ENCODE measurements at places on chromosomes 7 and 10.

- no peak for DNase-seq
These were observed 3.2 kb upstream of the CROT start for GRCh38 chr7:87342231-87342630.

- peak; percentile 3 for DNase-seq
These were observed 58.2 kb upstream of the LYZL2 start for GRCh38 chr10:30687698-30688213.

DNA sequence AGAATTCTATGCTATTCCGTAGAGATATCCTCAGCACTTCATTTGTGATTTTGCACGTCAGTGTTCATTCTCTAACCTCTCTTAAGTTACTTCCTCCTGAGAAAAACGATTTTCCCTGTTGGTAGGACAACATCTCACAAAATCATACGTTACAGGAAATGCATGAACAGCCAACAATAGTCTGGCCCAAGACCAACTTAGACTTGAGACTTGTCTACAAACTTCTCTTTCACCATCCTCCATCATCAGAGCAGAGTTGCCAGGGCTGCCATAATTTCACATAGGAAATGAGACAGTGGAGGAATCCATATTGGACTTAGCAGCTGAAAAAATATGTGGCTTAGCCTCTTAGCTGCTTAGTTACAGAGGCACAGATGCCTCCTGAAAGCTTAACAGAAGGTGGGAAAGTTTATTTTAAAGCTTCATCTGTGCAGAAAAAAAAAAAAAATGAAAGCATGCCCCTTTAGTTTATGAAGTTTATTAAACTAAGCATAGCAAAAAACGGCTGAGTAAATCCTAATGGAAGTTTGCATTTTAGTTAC, 222.5 kb upstream of the CACNA2D1 start:
- no peak for DNase-seq

DNA sequence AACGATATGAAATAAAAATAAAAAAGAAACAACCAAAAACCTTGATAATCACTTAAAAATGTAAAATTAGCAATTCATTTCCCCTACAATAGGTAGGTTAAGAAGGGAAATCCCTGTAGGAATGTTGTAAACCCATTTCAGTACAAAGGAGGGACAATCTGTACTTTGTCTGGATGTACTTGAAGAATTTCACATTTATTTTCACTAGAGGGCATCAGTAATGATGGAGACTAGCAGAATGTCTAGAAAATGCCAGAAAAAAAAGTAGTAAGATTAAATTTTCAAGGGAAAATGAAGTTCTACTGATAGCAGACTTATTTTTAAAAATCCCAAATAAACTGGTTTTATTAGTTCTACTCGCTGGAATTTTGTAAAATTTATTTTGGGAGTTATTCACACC, 209.0 kb upstream of the FZD1 start:
- no peak for DNase-seq

- DNase-seq: no peak
These were observed 8.6 kb downstream of the ZNF786 start for GRCh38 chr7:149081914-149082313.

GRCh38 chr7:79403879-79404278, 49.6 kb downstream of the MAGI2 start:
- DNase-seq: no peak

GRCh38 chr7:41955893-41956675, 253.2 kb upstream of the INHBA start:
- no peak for DNase-seq

DNA sequence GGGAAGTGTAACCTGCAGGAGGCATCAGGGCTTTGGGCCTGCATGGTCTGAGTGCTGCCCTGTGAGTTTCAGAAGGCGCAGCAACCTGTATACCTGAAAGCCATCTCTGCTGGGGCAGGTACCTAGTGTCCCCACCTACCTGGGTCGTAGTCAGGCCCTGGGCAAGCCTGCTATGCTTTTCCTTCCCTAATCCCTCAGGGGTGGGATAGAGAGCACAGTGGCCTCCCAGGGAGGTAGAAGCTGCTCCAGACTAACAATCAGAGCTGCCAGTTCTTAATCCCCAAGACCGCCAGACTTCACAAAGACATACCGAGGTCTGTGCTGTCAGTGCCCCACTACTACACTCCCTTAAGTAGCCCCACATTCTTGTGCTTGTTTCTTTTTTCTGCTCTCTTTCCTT, 52.0 kb downstream of the PTEN start:
- no peak for DNase-seq

- DNase-seq: no peak
These were observed 33.5 kb downstream of the REEP3 start for GRCh38 chr10:63554657-63555056.

DNA sequence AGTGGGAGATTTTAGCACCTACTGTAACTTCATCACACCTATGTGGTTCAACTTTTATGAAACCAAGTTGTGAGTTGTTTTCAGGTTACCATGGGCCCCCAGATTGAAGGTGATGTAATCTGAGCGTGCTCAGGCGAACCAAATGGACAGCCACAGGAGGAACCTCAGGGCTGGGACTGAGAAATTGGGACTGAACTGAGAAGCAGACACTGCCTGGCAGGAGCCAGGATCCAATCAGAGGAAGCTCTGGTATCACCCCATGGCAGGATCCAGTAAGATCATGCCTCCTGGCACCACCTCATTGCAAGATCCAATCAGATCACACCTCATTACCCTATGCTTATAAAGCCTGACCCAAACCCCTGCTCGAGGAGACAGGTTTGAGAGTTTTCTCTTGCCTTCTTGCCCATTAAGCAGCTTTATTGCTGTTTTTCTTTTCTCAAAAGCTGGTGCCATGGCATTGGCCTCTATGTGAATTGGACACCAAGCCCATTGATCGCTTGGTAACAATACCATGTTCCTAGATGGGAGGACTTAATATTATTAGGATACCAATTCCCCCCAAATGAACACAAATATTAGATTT, 43.2 kb upstream of the GDF10 start:
- no peak for DNase-seq

DNA sequence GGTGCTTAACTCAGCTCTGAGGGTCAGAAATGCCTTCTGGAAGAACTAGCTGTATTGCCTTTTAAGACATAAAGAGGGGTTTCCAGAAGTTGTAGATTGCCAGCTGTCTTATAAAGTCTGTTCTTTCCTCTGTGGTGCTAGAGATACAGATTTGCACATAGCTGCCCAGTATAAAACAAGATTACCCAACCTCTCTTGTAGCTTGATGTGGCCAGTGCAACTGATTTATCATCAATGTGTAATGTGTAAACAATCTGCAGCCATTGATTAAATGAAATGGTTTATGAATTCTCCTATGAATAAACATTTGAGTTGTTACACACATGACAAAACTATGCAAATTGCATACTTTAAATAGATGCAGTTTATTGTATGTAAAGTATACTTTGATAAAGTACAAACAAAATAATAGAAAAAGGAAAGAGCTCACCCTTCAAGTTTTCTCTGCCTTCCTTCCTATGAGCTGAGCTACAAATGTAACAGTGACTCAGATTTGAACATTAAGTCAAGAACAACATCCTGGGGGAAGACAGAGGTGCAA, 195.2 kb downstream of the TMEM26 start:
- no peak for DNase-seq

DNA sequence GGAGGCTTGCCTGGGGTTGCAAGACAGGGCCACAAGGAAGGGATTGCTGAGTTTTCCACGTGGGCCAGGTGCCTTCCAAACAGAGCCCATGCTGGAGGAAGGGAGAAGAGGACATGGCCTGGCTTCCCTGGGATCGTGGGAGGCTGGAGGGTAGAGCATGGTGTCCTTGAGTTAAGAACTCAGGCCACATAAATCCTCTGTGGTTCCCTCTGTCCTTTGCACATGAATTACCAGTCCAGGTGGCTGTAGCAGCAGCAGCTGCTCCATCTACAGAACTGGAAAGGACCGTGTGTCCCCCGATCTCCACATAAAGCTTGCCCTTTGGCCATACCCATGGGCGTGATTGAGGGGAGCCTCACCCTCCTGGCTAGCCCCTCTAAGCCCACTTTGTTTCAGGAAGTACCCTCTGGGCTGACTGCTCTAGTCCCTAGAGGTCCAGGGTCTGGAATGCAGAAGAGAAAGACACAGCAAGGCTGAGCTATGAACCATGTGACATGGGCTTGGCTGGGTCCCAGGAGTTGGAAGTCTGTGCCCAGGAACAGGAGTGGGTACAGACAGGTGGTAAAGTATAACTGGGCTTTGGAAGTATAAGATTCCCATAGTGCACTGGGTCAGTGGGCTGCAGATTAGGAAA, 84.9 kb downstream of the C10orf105 start:
- no peak for DNase-seq

GRCh38 chr7:78172267-78172757, 373.7 kb downstream of the PHTF2 start:
- DNase-seq: no peak

DNA sequence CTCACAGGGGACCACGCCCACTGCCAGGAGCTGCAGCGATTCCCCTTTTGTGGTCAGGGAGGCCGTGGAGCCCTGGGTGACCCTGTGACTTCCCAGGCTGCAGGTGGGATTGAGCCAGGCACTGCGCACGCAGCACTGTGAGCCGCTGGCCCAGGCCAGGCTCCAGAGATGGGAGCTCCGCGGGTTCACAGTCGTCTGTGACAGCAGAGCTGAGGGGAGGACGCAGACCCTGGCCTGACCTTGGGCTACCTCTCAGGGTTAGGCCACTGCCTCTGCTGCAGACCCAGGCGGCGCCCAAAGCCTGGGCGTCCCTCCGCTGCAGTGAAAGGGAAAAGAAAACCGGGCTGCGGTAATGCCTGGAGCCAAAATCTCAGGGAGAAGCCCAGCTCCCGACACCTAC, 107.5 kb upstream of the GPR26 start:
- DNase-seq: no peak

DNA sequence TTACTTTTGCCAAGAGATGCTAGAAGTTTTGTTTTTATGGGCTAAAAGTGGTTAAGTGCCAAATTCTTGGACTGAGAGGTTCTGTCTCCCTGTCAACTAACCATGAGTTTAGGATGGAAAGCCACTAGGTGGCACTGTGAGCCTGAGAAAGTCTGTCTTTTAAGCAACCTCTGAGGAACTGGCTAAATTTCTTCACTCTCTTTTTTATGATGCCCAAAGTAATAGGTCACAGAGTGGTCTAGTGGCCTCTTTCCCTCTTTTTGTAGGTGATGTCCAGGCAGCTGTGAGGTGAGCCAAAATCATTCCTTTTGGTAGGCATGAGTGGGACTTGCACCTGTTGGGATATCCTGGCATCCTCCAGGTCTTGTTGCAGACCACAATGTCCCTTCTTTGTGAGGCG, 56.8 kb downstream of the SND1 start:
- DNase-seq: peak; percentile 45

DNA sequence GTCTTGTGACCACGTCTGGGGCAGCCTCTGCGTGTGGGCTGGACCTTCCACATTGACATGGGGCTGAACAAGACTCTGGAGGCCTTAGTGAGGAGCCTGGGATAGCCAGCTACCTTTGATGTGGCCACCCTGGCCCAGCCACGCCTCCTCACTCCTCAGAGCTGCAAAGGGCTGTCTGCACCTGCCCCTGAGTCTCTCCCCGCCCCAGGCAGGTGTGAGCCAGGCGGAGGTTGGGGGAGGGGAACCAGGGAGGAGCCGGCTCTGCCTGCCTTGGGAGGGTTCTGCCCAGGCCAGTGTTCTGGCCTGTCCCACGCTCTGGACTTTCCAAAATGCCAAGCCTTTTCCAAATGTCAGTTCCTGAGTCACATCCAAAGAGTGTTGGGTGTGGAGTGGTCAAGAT, 72.2 kb downstream of the GTF2IRD1 start:
- no peak for DNase-seq

- DNase-seq: no peak
These were observed 27.8 kb upstream of the CDHR3 start for GRCh38 chr7:105935250-105935649.

GRCh38 chr7:157009778-157010587, 480 bp downstream of the MNX1 start:
- no peak for DNase-seq

DNA sequence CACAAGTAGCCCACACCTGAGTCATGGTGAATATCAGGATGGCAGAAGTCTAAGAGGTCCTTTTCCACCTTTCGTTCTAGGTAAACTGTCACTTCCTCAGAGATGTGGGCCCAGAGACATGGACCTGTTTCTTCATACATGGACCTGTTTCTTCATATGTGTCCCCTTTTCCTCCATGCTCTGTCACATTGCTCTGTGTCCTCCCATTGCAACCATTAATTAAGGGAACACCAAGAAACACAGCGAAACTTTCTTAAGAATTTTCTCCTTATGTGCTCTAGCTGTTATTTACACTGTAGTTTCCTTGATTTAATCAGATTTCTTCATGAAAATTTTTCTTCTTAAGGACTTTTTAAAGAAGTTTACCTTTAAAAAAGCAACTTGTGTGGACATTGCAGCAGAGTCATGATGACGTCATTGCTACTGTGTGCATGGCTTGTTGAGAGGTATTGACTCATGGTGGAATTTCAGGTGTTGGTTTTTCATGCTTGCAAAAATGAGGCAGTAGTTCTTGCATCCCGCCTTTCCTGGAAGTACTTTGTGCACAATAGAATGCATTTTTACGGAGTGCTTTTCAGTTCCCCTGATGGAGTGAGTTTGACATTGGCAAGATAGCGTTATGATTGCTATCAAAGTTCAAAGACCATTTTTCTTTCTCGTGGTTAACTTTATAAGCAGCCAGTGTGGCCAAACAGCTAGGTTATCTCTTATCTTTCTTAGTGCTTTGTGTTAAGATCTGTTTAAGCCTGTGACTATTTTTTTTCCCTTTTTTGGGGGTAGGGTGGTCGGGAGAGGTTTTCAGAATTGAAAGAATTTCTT, 37.7 kb downstream of the CFAP58 start:
- no peak for DNase-seq

GRCh38 chr7:93036149-93036640, 81.6 kb downstream of the SAMD9 start:
- no peak for DNase-seq

- DNase-seq: no peak
These were observed 6.5 kb downstream of the COBL start for GRCh38 chr7:51310131-51310583.

DNA sequence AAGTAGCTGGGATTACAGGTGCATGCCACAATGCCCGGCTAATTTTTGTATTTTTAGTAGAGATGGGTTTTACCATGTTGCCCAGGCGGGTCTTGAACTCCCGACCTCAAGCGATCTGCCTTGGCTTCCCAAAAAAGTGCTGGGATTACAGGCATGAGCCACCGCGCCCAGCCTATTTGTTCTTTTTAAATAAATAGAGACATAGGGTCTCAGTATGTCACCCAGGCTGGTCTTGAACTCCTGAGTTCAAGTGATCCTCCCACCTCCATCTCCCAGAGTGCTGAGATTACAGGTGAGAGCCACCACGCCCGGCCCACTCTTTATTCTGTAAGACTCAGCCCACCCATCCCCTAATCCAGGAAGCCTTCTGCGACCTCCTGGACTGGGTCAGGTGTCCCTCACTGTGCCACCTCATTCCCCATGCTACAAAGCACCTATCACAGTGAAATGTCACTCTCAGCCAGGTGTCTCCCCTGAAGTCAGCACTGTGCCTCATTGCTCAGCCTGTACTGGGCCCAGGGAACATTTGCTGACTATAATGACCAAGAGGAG, 2.8 kb downstream of the TMEM120A start:
- DNase-seq: no peak

GRCh38 chr10:113381981-113382509, 170.8 kb upstream of the HABP2 start:
- DNase-seq: no peak
